Activated effector memory CD4-positive, alpha-beta T cell treated with Interleukin-2 at 50 U/mL for 16 hours (primary cell): ENCODE measurements at places on chromosomes 1 and 21.

GRCh38 chr1:44693159-44693558, 18.6 kb downstream of the ARMH1 start:
- no peak for DNase-seq

DNA sequence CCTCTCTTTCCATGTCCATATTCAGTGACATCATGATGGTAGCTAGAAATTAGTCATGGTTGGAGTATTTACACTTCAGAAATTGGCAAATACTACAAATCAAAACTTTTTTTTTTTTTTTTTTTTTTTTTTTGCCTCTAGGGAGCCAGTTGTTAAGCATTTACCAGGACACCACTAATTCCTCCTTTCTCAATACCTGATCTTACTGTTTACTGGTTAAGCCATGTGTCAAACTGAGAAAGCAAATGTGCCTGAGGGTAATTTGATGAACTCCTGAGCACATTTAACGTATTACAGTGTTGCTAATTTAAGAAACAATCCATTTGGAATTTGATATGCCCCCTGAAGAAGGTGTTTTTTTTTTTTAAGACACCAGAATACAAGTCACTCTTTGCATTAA, 94.4 kb downstream of the DNM3 start:
- DNase-seq: no peak

GRCh38 chr1:62117018-62117750, 77.5 kb upstream of the L1TD1 start:
- DNase-seq: no peak

GRCh38 chr1:65177457-65177856, 29.5 kb downstream of the AK4 start:
- no peak for DNase-seq

- DNase-seq: no peak
These were observed 44.2 kb downstream of the RAB3B start for GRCh38 chr1:51946300-51946699.

GRCh38 chr1:66326867-66327266, 207.1 kb upstream of the SGIP1 start:
- no peak for DNase-seq

- DNase-seq: peak; percentile 40
These were observed 3.1 kb upstream of the P3R3URF start for GRCh38 chr1:46179138-46180081.

- no peak for DNase-seq
These were observed 35.1 kb downstream of the AK5 start for GRCh38 chr1:77316966-77317365.

- no peak for DNase-seq
These were observed 32.9 kb downstream of the RASSF5 start for GRCh38 chr1:206540044-206540780.

- DNase-seq: no peak
These were observed 306.9 kb downstream of the KIF26B start for GRCh38 chr1:245461681-245462080.

- DNase-seq: no peak
These were observed 16.6 kb upstream of the TNN start for GRCh38 chr1:175050992-175051391.

GRCh38 chr1:10781137-10781536, 15.3 kb downstream of the CASZ1 start:
- DNase-seq: no peak

DNA sequence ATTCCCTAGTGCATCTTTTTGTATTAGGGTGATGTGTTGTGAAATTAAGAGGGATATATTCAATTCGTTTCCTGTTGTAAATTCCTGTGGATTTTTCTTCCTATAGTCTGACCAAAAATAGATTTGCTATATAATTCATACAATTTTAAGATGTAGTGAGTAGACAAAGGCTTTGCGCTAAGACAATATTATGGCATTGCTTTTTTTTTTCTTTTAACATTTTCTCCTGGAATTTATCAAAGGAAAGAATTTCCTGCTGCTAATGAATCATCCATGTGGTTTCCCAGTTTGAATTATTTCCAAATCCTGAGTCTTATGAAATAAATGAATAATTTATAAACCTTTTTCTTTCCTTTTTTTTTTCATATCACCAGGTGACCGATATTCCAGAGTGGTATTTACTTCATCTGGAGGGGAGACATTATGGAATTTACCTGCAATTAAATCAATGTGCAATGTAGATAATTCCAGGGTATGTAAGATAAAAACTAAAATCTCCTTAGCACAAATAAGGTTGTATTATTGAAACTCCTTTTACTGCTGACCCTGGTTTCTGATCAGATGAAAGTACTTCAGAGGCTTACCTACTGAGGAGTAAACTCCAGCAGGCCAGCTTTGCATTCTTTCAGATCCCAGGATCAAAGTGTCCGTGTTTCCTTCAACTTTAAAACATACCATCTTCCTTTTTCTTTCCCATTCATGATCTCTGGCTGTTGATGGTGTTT, 148.4 kb downstream of the TLR5 start:
- no peak for DNase-seq

- DNase-seq: no peak
These were observed 9.1 kb downstream of the COL8A2 start for GRCh38 chr1:36115931-36116330.

GRCh38 chr1:174884038-174884437, 115.7 kb upstream of the CACYBP start:
- no peak for DNase-seq

DNA sequence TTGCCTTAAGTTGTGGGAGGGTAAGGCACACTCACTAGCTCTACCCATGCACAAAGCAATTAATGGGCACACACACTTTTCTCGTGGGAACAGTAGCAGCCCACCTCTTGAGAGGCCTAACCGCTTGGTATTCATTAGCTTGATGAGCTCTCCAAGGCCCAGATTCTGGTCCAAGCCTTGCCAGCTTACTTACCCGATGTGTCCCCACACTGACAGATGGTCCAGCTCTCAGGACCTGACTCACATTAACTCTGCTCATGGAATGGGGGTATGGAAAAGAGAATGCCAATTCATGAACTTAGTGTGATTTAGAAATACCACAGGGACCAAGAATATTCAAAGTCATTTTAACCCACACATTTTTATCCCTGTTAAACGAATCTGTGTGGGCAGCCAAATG, 106.8 kb upstream of the CACHD1 start:
- DNase-seq: no peak
